NCI-H226 (cell line): ENCODE measurements at places on chromosomes 11 and 22.
A peak's percentile ranks its signal among the peaks of the same experiment; 100 is the strongest.

DNA sequence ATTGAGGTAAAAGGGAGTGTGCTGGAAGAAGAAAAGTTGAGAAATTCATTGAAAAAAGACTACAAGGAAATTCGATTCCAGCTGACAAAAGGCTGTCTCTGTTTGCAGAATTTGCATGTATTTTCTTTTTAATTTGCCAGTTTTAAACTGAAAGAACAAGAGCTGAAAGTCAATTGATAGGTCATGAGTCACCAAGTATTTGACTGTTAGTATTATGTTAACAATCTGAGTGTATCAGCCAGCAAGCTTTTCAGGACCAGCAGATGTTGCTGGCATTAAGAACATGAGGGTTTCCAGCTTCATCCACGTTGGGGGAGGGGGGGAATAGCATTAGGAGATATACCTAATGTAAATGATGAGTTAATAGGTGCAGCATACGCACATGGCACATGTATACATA lies 726.7 kb downstream of the METTL15 start:
- DNase-seq = peak; percentile 55

DNA sequence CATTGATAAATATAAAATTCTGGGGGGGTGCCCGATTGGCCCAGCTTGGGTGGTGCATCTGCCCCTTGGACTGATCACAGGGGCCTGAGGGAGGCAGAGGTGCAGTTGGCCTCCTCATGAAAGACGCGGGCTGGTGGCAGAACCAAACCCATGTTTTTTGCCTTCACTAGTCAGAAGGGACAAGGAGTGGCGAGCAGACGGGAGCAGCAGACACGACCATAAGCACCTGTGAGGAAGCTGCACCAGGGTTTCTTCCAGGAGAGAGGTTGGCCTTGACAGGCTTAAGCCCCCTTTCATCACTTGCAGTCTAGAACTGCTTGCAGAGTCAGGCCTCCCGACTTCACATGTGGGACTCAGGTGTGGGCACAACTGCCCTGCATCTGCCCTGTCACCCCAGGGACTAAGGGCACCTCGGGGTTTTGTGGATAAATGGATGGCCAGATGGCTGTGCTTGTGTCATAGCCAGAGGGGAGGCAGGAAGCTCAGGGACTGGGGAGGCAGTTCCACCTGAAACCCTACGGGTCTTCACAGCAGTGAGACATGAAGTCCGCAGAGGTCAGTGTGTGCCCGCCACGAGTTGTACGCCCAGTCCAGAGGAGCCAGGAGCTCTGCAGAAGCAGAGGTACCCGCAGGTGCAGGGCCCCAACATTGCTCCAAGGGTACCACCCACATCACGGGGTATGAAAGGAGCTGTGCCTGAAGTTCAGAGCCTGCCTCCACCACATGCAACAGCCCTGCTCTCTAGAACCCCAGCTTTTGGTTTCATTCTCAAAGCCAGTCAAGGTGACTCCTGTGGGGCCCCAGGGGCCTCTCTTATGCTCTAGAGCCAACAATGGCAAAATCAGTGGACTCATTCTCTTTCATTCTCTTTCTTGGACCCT lies 18.2 kb upstream of the SYT13 start:
- no peak for DNase-seq

DNA sequence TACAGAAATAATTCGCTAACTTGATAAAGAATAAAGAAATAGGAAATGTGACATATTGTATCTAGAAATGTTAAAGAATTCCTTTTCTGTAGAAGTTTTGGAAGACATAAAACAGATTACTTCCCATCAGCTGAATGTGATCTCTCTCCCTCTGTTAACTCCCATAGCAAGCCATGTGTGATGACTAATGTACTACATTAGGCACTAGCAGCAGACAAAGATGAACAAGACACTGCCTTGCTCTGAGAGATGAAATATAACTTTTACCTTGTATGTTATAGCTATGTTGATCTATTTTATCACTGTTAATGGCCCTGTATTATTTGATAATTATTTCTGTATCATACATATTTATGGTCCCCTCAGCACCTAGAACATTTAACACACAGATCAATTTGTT lies 817.2 kb downstream of the LRRC4C start:
- no peak for DNase-seq

- no peak for DNase-seq
Observed at GRCh38 chr11:31160504-31161422, 208.8 kb downstream of the DCDC1 start.

GRCh38 chr11:108037211-108037610 lies 28.5 kb downstream of the CUL5 start:
- no peak for DNase-seq

GRCh38 chr11:101509922-101510321 lies 73.9 kb downstream of the TRPC6 start:
- no peak for DNase-seq

DNA sequence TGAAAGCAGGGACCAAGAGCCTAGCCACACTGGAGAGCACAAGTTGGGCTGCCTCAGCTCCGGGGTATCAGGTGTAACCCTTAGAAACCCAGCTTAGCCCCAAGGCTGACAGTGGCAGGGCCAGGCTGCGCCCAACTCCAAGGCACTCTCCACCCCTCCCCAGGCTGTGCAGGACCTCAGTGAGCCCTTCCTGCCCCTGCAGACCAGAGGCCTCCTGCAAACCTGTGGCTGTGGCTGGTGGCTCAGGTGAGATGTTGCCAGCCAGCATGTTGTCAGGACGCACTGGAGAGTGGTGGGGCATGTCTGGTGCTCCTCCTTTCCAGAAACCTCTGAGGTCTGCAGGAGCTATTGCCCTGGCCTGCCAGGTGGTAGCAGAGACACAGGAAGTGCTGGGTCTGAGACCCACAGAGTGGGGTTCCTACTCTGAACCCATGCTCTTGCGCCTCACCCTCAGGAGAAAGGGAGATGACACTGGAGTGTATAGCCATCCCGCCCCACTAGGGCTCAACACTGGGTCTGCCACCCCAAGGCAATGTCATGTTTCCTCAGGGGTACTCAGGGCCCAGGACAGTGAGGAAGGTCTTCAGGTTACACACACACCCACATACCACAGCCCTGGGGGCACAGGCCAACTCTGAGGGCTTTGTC lies 2.4 kb upstream of the SCARF2 start:
- DNase-seq = no peak

- no peak for DNase-seq
Observed at GRCh38 chr22:28006271-28006670, 87.2 kb upstream of the PITPNB start.

GRCh38 chr22:41377846-41378245 lies 3.9 kb upstream of the TEF start:
- no peak for DNase-seq
